Cerebellar nuclear complex (tissue), 1 donor: ENCODE measurements at places on chromosomes 1 and 21.

GRCh38 chr1:90919900-90920299 is 101.9 kb downstream of the ZNF644 start:
- DNase-seq = no peak

GRCh38 chr1:236280438-236281197 is 1.1 kb downstream of the ERO1B start:
- no peak for DNase-seq

DNA sequence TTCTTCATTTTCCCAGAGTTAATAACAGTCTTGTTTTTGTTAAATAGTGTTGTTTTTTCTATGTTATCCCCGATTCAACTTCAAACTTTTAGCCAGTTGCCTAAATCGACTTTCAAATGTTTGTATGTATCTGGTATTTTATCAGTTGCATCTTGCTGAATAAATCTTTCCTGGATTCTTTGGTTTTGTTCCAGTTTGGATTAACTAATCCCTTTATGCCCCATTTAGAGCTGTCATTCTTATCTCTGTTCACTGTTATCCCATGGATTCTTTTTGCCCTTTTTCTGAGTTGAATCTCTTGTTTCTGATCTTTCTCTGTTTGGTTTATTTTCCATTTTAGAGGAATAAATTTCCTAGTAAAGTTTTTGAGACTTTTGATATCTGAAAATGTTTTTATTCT is 31.1 kb upstream of the PTCH2 start:
- DNase-seq = no peak

GRCh38 chr1:3942416-3943122 is 42.5 kb upstream of the C1orf174 start:
- DNase-seq = no peak

DNA sequence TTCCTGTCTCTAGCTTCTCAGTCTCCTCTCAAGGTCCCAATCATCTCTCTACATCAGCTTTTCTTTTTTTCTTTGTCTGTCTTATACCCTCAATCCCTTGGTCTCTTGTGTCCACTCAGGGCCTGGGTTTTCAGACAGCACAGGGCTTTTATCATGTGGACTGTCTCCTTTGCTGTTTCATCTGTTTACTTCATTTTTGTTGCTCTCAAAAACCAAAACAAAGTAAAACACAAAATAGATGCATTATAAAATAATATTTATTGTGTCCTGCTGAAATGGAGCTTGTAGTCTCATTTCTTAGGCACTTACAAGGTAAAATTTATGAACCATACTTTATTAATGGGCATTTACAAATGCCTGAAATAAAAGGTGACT is 17.8 kb upstream of the SLAMF6 start:
- no peak for DNase-seq

DNA sequence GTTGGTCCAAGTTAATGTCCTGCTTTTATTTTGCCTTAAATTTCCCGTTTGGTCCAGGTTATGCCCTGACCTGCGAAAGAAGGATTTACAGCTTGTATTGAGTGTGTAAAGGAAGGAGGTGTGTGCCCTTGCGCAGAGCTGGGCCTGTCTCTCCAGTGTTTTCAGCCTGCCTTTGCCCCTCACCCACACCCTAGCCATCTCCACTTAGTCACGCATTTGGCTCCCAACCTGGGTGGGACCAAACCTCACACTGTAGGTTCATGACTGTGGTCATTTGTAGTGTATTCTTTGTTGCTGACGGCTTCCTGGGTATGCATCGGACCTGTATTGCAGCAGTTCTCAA is 572 bp upstream of the SRSF10 start:
- DNase-seq = no peak

- no peak for DNase-seq
Observed at GRCh38 chr1:46535063-46535462, 16.4 kb downstream of the KNCN start.

DNA sequence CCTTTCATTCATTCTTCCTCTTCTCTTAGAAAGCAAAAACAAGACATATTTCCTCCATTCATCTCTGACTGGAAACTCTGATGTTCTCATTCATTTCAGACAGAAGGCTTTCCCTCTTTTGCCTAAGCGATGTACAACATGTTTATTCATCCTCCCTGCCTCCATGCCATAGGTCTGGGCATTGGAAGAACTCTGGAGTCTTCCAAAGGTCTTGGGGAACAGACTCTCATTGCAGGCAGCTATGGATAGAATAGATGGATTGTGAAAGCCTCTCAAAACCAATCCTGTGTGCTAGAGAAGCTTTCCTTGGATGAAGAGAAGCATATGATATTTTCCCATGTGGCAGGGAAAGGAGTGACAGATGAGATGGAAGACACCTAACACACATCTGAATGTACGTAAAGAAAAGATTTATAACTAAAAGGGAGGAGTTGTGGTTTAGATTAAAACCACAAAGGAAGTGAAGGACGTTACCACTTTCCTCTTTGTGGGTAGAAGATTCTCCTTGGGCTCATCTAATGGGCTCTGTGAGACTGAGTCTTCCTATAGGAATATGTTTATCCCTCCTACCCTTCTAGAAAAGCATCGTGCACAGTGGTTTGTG is 38.7 kb downstream of the BCL9 start:
- DNase-seq = no peak

DNA sequence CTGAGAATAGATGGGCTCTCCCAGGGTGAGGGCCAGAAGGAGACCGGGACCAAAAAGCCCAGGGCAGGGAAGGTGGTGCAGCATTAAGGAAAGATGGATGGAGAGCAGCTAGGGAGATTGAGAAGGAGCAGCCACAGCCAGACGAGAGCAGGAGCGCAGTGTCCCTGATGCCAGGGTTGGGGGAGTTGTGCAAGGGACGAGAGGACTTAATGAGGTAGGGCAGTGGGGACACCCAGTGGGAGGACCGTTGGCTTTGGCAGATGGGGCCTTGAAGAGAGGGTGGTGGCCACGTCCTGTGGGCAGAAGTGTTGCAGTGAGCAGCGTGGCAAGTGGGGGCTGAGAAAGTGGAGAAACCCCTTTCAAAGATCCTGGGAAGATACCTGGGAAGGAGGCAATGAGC is 38.0 kb upstream of the KDM4A start:
- no peak for DNase-seq

GRCh38 chr1:23393706-23394105 is 24.1 kb upstream of the ZNF436 start:
- no peak for DNase-seq

DNA sequence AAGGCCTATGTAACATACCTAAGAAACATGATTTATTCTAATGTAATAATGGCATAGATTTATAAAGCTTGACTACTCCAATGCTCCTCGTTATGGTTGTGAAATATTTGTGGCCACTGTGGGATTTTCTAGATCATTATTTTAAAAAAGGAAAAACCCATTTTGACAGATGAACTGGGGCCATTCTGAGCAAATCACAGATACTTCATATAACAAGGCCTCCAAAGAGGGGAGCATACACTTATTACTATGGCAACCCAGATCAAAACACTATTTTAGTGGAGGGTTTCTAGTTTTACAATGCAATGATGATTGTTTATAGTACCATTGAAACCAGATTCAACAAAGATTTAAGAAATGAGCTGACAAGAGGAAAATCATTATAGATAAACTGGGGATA is 346.6 kb downstream of the ZNF326 start:
- no peak for DNase-seq

DNA sequence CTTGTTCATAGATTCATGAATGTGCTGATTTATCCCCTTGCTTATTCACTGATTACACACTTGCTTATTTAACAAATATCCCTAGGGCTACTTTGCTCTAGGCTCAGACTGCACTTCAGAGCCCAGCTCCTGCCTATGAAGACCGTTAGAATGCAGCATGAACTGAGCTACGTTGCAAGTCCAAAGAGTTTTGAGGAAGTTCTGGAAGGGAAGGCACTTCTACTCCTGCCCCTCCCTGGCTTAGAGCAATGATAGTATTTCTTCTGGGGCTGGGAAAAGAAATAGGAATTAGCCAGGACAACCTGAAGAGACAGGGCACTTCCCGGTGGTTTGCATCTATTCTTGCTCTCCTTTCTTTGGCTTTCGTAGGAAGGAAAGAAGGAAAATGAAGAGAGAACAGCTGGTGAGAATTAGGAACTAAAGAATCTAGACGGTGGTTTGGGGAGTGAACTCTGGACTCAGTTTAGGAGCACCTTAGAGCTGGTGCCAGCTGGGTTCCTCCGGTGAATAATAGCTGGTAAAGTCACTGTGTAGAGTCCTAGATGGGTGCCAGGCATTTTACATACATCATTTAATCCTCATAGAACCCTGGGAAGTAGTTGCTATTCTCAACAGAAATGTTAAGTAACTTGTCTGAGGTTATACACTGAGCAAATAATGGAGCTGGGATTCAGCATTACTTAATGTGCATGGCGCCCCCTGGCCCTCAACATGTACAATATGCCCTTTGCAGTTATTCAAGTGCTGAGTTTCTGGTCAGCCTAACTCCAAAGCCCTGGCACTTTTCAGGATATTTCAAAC is 65.9 kb downstream of the NDUFS5 start:
- no peak for DNase-seq

DNA sequence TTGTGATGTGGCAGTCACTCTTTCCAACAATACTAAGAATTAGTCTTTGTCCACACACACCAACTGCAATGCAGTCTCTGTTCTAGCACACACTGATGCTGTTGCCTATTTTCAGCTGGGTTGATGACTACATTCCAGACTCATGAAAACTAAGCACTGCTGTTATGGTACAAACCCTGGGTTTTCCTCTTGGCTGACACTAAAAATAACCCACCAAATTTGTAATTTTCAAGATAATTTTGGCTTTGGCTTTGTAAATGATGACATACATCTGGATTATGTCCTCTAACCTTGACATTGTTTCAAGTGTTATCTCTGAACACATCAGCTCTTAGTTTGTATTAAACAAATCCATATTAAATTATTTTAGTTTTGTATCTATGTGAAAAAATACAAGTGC is 444.8 kb downstream of the PTPRC start:
- DNase-seq = no peak

DNA sequence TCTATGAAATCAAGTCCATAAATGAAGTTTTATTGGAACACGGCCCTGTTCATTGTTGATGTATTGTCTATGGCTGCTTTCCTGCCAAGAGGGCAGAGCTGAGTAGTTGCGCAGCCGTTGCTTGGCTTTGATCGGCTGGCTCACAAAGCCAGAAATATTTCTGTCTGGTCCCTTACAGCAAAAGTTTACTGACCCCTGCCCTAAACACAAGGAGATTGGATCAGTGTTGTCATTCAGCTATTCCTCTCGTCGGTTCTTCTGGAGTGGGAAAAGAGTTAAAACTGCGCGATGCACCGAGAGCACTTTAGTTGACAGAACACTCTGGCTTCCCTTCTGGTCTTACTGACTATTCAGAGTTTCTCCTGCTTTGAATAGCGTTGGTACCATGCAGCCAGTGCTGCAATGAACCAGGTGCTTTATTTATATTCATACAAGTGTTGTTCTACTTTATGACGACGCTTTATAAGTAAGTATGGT is 868 bp downstream of the ZBTB40 start:
- DNase-seq = no peak

- DNase-seq = no peak
Observed at GRCh38 chr1:177355575-177355974, 184.8 kb downstream of the BRINP2 start.

- no peak for DNase-seq
Observed at GRCh38 chr1:62084310-62084890, 110.2 kb upstream of the L1TD1 start.

DNA sequence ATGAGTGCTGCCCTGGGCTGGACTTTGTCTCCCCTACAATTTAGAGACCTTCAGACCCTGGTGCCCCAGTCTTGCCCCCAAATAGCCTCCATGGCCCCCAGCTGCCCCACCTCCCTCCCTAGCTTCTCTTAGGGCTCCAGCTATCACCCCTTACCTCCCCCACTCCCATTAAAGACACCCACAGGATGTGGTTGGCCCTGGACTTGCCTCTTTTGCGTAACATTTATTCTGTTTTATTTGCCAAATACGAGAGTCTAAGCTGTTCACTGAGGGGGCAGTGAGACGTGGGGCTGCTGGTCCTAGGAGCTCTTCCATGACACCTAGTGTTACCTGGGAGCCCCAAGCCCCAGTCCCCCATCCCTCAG is 4.5 kb downstream of the ZC3H12A start:
- DNase-seq = no peak

DNA sequence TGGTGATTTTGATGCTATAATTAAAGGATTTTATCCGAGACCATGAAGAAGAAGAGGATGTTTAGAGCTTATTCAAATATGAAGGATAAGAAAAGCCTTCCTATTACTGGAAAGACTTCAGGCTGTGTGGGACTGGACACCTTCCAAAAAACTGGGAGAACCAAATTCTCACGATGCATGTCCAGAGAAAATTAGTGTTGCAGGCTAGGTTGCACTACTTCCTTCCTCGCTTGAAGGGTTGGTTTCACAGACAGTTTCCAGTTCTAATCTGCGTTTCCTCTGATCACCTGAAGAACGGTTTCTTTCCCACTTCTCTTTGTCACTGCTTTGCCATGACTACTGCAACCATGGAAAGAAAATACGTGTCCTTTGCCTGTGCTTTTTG is 2.0 kb downstream of the MTARC2 start:
- no peak for DNase-seq

- no peak for DNase-seq
Observed at GRCh38 chr1:193726722-193727121, 540.3 kb upstream of the B3GALT2 start.

GRCh38 chr1:24107462-24108138 is 4.3 kb downstream of the MYOM3 start:
- DNase-seq = no peak
